ENCODE measurements at places on chromosomes 6 and 20. TPM values are rescaled to one million over a fixed set of nuclear protein-coding genes. Genes with fewer than 3 reads are reported as not detected.

Gene ATP6V1G2
- 4.1 TPM for total RNA-seq

Gene MTFR2
- total RNA-seq: 0.26 TPM

DNA sequence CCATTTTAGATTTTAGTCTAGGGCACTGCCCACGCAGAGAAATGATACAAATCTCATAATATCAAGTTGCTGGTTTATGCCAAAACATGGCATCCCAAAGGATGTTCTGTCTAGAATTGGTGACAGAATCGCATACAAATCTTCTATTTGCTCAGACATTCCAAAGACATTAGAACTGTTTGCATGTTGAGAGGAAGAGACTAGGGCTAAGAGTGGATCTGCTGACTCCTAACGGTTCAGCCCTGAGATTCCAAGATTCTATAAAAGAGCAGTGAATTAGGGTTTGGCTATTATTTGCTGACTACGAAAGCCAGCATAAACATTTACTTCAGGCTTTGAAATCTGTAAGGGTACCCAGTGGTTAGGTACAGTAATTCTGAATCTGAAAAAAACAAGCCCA lies 3.6 kb downstream of the EPB41L2 start:
- peak; percentile 53 for DNase-seq

GRCh38 chr6:4804095-4804494 lies 27.9 kb downstream of the CDYL start:
- DNase-seq: peak; percentile 88

- DNase-seq: no peak
Measured at GRCh38 chr20:10654630-10655029, 19.2 kb downstream of the JAG1 start.

DNA sequence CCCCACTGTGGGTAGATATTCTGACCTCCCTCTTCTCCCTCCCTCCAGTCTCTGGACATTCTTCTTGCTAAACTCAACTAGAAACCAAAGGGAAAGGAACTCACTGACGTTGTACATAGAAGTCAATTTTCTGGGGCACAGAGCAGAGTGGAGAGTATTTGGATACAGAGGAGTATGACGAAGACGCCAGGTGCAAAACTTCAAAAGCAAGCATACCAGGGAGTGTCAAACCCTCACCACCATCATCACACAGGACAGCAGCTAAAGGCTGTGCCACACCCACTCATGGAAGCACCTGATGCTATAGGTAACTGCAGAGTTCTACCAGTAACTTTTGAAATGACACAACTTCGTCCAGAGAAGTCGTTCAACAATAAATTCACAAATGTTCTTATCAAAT lies 64.8 kb downstream of the FYN start:
- DNase-seq: no peak
